Effector memory CD8-positive, alpha-beta T cell (primary cell): ENCODE measurements at places on chromosomes 5 and 9.

GRCh38 chr9:125635888-125636287 lies 71.1 kb downstream of the MAPKAP1 start:
- no peak for DNase-seq

DNA sequence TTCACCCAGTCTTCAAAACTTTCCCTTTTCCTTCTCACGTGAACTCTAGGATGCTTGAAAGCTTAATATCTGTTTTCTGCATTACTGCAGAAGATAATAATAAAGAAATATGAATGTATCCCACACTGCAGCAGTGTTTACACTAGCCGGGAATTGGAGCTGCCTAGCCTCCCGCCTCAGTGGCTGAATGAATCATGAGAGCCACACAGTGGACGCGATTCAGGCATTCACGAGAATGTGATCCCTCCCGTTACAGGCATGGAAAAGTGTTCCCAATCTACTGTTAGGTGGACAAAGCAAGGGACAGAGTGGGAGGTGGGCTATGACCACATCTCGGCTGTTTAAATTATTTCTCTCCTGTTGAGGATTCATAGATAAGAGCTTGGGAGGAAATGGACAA lies 69.4 kb upstream of the CTSL start:
- DNase-seq = no peak

DNA sequence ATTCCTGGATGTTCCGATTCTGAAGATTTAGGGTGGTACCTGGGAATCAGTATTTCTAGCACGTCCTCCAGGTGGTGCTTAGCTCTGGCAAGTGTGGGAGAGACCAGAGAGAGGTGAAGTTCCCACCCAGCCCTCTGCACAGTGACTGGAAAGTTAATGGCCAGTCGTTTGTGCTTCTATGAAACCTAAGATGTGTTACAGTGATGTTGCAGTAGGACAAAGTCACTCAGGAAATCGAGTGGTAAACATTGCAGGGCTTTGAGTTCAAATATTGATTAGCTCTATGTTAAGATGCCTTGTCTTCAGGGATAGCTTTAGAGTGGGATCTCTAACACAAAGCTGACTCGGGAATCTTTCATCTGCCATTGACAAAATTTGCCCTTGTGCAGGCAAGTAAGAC lies 55.6 kb downstream of the PIK3R1 start:
- DNase-seq = no peak

DNA sequence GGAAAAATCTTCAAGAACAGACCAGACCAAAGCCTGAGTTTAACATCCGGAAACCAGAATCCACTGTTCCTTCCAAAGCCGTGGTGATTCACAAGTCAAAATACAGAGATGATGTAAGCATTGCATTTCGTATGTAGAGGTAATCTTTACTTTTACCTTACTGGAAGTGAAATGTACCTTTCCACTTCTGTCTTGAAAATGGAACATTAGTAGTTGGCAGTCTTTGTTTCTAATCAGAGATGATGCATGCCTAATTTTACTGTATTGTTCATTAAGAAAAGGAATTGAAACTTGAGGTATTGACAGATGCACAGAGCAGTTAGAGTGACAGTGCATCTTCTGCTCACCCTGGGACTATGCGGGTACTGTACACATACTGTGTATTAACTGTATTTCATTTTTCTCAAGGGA lies 34.6 kb downstream of the HABP4 start:
- no peak for DNase-seq

DNA sequence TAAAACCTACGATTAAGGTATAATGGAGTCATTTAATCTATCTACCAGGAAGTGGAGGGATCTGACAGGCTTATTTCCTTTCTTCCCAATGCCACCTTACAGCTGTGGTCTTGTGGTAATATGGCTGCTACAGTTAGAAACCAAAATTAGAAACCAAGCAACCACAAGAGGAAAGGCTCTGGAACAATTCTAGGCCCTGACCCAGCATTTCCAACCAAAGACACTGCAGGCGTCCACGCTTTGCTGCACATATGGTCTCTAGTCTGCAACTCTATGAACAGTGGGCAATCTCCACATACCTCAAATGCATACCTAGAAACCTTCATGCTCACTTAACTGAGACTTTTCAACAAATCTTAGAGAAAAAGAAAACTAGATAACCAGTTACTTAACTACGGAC lies 339.1 kb downstream of the NFIB start:
- no peak for DNase-seq

DNA sequence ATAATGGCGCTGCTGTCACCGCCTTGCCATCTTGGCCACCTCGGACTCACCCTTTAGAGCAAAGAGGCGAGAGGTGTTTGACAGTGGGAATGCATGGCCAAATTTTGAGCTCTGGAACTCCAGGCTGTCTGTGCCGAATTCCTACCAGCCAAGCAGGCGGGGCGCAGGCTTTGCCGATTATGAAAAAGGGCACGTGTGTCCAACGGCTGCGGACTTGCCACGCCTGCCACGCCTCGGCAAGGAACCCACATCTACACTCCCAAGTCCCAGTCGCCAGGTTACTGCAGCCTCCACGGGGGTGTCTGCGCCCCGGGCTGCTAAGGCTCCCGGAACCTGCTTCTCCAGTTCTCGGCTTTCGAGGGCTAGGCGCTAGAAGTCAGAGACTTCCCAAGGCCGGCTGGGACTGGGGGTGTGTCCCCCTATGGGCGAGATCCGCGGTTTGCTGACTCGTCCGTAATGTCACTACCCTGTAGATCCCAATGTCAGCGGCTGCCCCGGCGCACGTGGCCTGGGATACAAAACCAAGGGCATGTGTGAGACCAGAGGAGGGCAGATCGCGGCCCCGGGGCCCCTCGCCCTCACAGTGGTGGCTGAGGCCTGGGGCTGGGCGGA lies 2.8 kb downstream of the NPR3 start:
- DNase-seq = no peak

GRCh38 chr5:9268226-9268625 lies 277.6 kb downstream of the SEMA5A start:
- no peak for DNase-seq

DNA sequence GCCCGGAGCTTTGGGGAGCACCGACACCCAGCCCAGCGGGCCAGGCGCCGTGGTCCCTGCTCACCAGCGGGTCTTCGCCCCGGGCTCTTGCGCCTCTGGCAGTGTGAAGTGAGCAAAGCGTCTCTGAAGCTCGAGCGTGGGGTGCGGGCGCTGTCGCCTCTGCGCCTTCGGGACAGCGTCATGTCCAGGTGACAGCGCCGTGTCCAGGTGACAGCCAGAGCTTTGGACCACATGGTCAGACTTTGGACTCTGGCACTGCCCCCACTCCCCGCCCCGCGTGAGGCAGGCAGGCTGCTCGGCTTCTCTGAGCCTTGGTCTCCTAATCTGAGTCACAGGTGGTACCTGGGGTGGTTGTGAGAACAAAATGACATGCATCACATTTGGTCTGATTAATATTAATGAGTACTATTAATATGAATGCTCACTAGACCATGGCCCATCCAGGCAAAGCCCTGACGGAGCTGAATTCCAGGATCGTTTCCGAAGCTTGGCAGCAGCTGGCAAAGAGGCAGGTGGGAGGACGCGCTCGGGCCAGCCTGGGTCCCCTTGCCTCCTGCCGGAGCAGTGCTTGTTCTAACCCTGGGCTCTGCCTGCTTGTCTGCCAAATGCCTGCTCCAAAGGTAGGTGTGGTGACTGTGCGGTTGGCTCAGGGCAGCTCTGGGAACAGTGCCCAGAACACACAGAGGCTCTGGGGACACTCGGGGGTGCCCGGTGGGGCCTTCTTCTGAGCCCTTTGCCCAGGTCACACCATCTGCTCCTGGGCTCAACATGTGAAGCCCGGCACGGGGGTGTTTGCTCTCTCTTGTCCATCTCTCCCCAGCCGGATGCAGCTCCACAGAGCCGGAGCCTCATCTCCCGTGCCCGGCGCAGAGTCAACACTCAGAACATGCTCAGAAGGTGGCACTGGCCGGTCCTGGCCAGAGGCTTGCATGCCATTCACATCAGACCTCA lies 157.1 kb downstream of the OLFM1 start:
- no peak for DNase-seq

- DNase-seq = no peak
These were observed 289.0 kb downstream of the CAAP1 start for GRCh38 chr9:26603617-26604016.

DNA sequence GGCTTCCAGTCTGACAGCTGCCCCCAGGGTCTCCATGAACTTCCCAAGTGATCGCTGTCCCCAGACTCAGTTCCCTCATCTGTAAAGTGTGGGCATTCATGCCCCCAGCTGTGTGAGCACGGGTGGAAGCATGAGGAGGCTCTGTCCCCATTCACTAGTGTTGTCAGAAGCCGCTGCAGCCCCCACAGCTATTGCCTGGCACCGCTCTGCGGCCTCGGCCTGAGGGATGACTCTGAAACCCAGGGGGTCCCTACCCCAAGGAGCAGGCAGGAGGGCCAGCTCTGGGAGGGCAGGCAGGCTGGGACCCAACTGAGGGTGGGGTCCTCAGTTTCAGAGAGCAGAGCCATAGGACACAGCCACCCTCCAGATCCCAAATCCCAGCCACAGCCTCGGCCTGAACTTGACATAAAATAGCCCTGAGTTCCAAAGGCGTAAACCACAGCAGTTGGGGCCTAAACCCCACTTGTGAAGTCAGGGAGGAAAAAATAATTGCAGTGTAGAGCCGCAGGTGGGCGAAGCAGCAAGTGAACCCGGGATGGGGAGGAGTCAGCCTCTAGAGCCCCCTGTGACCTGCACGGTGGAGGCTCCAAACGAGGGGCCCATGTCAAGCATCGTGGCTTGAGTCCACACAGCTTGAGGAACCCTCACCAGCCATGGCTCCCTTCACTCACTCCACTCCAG lies 66.0 kb upstream of the ADAMTS2 start:
- DNase-seq = no peak

DNA sequence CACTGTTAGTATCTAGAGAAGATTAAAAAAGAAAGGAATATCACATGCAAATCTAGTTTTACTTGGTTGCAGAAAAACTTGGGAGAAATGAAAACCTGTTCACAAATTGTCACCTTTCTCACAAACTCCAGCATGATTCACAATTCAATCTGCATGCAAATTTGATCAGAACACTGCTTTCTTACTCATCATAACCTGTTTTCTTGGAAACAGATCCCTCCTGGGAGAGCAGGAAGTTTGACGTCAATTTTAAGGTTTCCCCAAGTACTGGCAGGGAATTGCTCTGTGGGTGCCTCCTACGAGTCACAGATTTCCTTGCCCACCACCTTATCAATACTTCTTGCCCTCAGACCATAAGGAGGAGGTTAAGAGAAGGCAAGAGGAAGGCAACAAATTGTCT lies 30.2 kb upstream of the HTR4 start:
- DNase-seq = no peak

- no peak for DNase-seq
These were observed 1205.2 kb upstream of the DMAC1 start for GRCh38 chr9:9004810-9005209.

- no peak for DNase-seq
These were observed 44.6 kb downstream of the MPDZ start for GRCh38 chr9:13234932-13235331.

- DNase-seq = peak; percentile 82
These were observed at the start of gene INPP5E for GRCh38 chr9:136439481-136440408. TSS of gene INPP5E (minus strand) at chr9:136439845. CDS start at chr9:136439419, 426 bp downstream.

DNA sequence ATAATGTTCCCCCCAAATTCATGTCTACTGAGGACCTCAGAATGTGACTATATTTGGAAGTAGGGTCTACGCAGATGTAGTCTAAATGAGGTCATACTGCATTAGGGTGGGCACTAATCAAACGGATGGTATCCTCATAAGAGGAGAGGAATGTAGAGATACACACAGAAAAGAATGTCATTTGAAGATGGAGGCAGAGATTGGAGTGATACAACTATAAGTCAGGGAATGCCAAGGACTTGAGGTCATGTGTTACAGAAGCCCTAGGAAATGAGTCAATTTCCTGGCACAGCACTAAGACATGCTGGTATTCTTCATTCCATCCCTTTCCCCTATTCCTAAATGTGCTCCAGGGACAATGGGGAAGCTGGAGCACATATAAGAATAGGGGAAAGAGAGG lies 758 bp upstream of the PDCD1LG2 start:
- DNase-seq = no peak

- no peak for DNase-seq
These were observed 95.3 kb upstream of the SLC12A2 start for GRCh38 chr5:127988146-127988760.

DNA sequence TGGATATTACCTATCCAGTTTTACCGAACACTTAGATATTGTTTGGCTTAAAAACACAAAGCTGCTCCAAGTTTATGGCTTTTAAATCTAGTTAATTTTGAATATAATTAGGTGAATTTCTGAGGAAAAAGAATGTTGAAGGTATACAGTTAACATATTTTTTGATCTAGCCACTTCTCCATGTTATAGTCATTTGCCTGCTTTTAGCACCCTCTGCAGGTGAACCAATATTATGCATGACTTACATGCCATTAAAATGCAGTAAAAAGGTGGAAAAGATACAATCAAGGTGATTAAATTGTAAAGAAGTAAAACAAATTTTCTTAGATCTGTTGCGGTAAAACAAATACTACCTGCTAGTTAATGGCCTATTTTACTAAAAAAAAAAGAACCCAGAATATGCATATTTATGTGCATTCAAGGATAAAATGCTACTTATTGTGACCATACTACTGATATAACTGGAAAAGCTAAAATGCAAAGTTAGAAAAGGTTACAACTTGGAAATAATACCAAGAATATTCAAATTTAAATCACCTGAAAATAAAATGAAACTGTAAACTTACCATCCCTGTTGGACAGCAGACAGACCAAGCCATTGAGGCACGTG lies 132.1 kb downstream of the AP3B1 start:
- no peak for DNase-seq

DNA sequence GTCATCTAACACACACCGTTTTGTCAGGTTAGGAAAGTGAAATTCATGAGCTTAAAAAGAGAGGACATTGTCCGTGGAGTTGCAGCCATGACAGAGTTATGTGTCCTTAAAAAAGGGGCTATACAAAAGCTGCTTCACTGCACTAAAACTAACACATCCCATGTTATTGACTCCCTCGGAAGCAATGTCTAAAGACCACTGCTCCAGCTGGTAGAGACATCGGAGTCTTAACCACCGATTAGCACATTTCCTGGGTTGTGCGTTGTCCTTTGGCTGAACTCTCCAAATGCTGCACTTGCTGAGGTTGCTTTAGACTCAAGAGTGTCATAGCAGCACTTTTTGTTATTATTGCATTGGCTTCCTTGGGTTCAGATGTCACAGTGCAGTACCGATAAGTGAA lies 128.3 kb upstream of the C9orf72 start:
- DNase-seq = no peak

DNA sequence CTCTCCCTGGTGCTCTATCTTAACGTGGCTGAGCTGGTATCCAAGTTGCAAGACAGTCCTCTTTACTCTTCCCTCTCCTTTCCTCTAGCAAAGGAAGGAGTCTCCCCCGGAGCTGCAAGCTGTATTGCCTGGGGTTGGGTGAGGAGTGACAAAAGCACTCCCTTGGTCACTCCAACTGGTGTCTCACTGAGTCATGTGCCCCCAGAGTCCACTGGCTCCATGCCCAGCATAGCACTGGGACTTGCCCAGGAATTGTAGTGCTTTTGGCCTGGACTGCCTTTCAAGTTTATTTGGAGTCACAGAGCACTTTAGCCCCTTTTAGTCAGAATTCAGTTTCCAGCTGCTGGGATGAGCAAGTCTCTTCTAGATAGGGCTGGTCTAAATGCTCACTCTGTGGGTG lies 82.6 kb upstream of the FST start:
- no peak for DNase-seq
